NCI-H187 (cell line): ENCODE measurements at places on chromosomes 2 and 18.

GRCh38 chr2:148305476-148305875 is 284.6 kb downstream of the MBD5 start:
- no peak for DNase-seq

DNA sequence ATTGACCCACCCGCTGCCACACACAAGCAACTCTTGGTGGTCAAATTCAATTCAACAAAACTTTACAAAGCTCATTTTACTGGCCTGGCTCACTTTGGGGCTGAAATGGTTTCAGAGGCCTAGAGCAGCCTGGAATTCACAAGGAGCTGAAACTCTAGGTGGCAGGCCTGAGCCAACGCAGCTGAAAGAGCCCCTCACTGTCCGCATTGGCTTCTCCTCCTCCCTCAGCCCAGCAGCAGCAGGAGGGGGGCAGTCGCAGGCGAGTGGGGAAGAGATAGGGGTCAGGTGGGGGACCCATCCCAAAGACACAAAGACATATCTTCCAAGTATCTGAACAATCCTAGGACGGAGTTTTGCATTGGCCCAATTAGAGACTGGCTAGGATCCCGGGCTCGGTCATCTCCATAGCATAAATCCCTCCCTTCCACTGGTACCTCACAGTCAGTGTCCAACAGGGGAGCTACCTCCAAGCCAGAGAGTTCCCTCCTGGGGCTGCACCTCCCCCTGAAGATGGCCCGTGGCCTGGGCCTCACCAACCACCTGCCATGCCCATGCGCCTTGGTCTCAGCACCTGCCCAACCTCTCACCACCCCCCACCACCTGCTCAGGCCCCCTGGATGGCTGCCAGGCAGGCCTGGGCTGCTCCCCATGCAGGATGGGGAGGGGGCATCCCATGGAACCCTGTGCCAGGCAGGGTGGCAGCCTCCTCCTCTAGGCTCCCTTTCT is 113.4 kb downstream of the ZBTB7C start:
- no peak for DNase-seq

GRCh38 chr2:102782187-102782586 is 20.4 kb downstream of the TMEM182 start:
- no peak for DNase-seq

DNA sequence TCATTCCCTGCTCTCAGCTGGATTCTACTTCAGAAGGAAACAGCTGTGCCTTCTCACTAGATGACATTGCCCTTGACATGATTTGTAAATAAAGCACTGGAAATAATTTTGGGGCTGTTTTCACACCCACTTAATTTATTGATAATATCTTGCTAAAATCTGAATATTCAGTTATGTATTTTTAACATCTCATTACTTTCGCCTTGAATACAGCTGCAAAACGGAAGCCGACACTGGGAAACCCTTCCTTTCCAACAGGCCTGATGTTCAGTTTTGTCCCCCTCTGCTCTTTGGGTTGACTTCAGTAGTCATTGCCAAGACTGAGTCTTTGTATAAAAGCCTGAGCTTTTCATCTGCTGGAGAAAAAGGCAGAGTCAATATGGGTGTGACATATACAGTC is 82.7 kb downstream of the DOCK10 start:
- no peak for DNase-seq

GRCh38 chr2:209636076-209636475 is 135.6 kb upstream of the UNC80 start:
- no peak for DNase-seq

DNA sequence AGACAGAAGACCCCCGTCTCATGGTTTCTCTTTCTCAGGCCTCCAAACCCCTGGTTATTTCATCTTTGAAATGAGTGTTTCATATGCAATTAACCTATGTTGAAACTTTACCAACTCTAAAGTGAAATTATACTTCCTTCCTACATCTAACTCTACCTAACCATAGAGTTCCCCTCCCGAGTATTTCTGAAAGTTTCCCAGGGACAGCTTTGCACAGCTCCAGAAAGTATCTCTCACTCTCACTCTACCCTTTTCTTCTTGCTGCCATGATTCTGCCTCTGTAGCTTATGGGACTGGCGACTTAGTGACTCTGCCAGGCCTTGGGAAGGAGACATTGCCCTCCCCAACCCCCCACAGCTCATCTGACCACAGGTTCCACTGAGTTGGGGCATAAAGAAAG is 107.9 kb downstream of the B3GNT2 start:
- DNase-seq: no peak

DNA sequence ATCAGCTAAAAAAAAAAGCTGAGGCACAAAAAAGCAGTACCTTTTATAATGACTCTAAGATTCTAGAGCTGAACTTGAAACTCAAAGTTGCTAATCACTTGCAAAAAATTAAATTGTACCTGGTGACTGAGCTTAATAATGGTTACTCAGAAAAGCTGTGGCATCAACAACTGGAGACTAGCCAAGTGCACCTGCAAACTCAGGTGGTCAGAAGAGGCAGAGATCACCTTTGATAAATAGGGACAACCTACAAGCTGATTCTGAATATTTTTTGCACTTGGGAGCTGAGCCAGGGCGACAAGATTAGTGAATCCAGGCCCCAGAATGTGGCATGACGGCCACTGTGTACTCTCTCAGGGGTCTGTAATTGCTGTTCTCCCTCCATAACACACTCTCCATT is 3.0 kb downstream of the ABHD3 start:
- DNase-seq: no peak

DNA sequence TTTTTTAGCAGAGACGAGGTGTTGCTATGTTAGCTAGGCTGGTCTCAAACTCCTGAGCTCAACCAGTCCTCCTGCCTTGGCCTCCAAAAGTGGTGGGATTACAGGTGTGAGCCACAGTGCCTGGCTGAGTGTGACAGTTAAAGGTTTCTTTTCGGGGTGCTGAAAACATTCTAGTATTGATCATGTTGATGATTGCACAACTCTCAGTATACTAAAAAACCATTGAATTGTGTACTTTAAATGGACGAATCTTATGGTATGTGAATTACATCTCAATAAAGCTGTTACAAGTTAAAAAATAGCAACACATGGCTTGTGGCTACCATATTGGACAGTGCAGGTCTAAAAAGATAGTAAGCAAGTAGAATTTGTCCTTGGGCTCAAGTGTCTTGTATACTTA is 22.3 kb downstream of the PAPOLG start:
- DNase-seq: no peak

DNA sequence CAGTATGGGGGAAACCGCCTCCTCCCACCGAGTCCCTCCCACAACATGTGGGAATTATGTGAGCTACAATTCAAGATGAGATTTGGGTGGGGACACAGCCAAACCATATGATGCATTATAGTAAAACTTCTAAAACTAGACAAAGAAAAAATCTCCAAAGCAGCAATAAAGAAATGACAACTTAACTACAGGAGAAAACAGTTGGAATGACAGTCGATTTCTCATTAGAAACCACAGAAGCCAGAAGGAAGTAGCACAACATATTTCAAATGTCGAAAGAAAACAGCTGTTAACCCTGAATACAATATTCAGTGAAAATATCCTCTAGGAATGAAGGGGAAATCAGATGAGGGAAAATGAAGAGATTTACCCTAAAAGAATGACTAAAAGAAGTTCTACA is 53.5 kb upstream of the TCF4 start:
- DNase-seq: no peak

DNA sequence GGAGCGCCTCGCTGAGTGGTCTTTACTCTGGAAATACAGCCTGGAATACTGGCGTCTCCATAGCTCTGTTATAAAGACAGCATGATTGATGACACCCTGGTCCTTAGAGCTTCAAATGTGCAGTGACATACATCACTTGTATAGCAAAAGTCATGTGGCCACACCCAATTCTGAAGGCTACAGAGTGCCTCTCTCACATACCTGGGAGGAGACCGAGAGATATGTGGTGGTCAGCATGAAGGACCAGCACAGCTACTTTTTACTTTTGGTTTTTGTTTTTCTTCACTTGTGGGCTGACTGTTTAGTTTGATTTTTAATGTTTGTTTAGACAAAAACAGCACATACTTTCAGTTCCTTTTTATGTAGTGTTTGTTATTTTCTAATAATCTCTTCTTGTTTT is 938.5 kb upstream of the SOX11 start:
- DNase-seq: no peak

DNA sequence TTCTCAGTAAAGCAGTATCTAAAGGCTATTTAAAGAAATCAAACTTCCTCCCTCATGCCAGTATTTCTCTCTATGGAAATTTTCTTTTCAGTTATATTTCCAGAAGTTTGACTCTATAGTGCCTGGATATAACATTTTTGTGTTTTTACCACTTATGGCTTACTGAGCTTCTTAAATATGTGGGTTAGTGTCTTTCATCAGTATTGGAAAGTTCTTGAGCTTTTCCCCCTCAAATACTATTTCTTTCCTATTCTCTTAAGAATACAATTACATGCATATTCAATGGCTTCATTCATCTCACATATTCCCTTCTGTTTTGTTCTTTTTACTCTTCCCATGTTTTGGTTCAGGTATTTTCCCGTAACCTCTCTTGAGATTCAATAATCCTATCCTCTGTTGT is 432.0 kb downstream of the SETBP1 start:
- DNase-seq: no peak

- DNase-seq: no peak
Measured at GRCh38 chr2:22360735-22361374, 1024.1 kb upstream of the KLHL29 start.

DNA sequence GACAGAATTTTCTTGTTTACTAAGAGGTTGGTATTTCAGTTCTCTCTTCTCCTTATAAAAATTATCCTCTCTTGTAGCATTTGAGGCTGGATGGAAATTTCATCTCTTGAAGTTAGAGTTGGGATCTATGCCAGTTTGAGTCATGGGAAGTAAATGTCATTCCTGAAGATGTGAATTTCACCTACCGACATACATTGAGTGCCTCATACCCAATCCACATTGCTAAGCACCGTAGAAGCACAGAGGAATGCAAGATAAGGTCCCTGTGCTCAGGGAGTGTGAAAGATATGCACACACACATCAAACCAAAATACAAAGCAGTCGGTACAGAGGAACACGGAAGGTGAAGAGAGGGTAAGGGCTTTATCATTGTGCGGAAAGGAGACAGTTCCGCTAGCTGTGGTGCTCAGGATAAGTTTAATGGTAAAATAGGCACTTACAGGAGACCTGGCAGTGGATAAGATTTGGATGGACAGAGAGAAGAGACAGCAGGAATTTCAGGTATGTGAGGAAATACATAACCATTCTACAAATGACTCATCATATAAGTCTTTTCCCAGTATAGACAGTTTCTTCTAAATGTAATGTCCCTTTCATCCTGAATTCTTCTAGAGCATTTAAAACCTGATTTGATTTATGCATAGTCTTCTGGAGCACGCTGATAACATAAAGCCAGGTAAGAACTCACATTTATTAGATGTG is 205.3 kb upstream of the ST6GAL2 start:
- no peak for DNase-seq

DNA sequence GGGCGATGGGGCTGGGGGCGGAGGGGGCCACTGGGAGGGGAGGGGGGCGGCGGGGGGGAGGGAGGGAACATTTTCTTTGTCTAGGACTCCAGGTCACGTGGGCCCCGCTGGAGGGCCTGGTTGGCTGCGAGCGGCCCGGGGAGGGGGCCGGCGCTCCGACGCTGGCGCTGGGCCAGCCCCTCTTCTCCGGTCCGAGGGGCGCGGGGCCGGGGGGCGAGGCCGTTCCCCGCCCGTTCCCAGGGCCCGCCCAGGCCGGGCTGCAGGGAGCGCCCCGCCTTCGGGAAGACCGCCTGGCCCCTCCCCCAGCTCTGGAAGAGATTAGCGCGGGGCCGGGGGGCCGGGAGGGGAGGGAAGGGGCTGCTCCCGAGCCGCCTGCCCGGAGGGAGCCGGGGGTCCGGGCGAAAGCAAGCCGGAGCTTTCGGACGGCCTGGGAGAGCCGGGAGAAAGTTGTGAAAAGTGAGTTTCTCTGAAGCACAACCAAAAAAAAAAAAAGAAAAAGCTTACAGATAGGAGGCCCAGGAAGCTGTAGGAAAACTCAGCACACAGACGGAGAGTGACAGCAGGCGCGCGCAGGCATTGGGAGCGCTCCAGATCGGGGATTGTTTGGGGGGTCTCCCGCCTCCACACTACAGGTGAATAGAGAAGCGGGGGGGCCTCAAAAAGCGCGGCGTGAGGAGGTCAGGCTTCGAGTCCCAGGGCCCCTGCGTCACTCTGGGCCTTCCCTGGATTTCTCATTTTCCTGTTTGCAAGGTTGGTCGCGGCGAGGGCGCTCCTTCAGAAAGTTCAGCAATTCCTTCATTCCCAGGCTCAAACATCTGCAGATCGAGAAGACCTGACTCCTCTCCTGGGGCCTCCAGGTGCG is 84.1 kb upstream of the POMC start:
- DNase-seq: peak; percentile 48

- peak; percentile 16 for DNase-seq
Measured at GRCh38 chr2:58479535-58480140, 238.5 kb upstream of the FANCL start.

- DNase-seq: peak; percentile 48
Measured at GRCh38 chr18:62249478-62250097, 62.5 kb downstream of the RELCH start.

- no peak for DNase-seq
Measured at GRCh38 chr18:22494771-22495170, 77.1 kb upstream of the CTAGE1 start.

- no peak for DNase-seq
Measured at GRCh38 chr2:45267062-45267792, 258.0 kb upstream of the SIX2 start.

- no peak for DNase-seq
Measured at GRCh38 chr2:193518041-193518817, 1323.5 kb upstream of the TMEFF2 start.

DNA sequence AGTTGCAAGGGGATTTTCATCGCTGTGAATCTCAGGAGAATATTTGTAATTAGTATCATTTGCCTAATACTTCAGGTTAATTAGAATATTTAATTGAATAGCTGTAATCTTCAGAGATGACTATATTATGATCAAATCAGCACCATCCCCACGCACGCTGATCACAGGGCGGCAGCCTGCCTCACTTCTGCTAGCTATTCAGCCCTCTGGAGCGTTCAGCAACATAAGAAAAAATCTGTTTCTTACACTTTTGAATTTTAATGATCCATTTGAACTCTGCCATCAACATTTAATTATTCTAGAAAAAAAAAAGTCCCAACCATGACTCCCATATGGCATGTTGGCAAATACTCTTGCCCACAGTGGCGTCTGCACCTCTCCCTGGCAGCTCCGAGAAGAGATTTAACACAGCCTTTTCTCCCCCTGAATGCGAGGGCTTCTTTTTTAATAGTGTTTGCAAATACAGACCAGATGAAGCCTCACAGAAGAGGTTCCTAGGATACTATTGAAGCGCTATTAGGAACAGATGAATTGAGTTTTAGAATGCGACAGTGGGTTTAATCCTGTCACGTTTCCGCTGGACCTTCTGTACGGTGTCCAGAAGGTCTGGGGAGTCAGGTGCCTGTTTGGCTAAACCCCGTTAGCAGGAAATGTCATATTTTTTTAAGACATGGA is 731.9 kb upstream of the SALL3 start:
- DNase-seq: no peak

DNA sequence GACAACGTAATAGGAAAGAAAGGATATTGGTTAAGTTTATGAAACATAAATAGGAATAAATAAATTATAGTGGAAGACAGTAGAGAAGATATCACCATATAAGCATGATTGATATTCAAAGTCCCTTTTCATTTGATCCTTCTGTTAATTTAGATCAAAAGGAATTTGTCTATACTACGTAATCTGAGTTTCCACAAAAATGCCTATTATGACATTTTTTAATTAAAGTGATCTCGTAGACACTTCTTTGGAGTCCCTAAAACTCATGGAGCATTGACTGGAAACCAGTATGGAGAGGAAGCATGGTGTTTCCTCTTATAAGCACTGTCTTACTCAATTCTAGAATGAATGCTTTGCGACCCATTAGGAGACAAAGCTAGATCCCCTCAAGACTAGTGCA is 411.4 kb upstream of the SPHKAP start:
- DNase-seq: no peak
